Mammary epithelial cell (primary cell): ENCODE measurements at places on chromosomes 5 and 9.

- no peak for DNase-seq
Measured at GRCh38 chr5:4537489-4537888, 602.6 kb upstream of the ADAMTS16 start.

GRCh38 chr5:64214132-64214531, 48.5 kb downstream of the RNF180 start:
- no peak for DNase-seq

DNA sequence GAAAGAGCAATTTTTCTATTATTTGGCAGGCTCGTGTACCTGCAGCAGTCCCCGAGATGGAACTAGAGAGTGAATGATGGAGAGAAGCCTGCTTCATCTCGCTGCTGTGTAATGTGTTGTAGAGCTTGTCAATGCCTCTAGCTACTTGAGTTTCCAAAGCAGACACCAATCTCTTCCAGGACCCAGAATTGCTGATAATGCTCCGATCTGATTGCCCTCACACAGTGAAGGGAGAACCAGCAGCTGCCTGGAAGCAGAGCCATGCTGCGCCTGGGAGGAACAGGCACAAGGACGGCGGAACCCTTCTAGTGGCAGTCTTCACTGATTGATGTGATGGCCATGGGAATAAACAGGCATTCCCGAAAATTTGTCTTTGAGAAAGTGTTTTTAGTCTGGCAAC, 288.0 kb downstream of the ICE1 start:
- DNase-seq = no peak

- DNase-seq = no peak
Measured at GRCh38 chr5:23730023-23730422, 222.6 kb downstream of the PRDM9 start.

- DNase-seq = peak; percentile 83
Measured at GRCh38 chr9:98192503-98193335, at the start of gene CORO2A. Gene CORO2A, minus strand, starts transcription at chr9:98192637. Its CDS starts 34,977 bp downstream, at chr9:98157660.

- DNase-seq = no peak
Measured at GRCh38 chr9:23431459-23431858, 394.6 kb downstream of the ELAVL2 start.

DNA sequence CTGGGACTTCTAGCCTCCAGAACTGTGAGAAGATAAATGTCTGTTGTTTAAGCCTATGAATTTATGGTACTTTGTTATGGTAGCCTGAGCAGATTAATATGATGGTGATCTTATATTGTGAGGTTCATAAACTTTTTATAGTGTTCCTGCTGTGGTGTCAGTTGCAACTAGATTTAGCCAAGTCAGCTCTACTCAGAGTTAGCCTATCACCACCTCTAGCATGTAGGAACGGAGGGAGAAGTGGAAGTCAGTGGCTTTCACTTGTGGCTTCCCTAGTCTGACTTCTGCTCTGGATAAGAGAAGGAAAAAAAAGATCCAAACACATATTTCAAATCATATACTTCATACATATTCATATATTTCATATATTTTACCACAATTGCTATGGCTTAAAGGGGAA, 6.6 kb downstream of the POC5 start:
- no peak for DNase-seq

DNA sequence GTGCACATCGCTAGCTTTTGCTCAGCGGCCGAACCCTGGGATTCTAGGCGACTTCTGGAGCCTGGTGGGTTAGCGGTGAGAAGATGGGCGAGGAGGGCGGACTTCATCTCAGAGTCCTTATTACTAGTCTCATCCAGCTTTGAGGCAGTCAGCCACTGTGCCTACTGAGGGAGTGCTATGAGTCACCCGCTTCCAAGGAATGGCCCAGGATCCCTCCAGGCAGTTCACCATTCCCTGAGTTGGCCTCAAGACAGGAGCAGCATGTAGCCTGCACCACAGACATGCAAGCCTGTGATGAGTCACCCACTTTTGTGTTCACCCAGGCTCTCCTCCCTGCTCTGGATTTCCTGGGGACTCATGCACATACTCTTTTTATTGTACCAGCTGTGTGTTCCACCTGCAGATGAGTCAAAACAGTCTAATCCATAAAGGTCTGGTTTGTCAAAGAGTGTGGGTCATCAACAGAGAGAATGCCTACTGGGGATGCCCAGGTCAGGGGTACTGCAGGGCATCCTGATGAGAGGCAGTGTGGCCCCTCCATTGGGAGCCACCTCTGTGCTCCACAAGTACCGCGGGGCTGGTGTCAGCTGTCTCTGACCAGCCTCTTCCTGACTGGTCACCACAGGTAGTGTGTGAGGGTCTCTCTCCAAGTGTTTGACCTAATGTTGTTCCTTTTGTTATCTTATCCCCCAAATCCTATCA, 20.2 kb downstream of the SLC22A5 start:
- DNase-seq = peak; percentile 100

GRCh38 chr5:103582364-103582763, 19.8 kb upstream of the NUDT12 start:
- peak; percentile 32 for DNase-seq

GRCh38 chr5:14063691-14064090, 79.5 kb upstream of the TRIO start:
- no peak for DNase-seq

DNA sequence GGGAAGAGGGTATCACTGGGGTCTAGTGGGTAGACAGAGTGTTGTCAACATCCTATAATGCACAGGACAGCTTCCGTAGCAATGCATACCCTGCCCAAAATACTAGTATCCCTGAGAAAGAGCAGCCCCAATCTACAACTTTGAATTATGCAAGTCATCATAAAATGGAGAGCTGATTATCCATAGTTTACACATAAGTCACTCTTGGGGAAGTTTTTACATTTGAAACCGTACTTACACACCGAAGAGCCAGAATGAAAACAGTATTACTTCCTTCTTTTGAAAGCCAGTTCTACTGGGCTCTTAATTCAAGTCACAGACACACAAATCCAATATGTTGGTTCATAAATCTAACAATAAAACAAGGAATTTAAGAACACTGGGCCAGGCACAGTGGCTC, 21.6 kb downstream of the RNF145 start:
- no peak for DNase-seq

DNA sequence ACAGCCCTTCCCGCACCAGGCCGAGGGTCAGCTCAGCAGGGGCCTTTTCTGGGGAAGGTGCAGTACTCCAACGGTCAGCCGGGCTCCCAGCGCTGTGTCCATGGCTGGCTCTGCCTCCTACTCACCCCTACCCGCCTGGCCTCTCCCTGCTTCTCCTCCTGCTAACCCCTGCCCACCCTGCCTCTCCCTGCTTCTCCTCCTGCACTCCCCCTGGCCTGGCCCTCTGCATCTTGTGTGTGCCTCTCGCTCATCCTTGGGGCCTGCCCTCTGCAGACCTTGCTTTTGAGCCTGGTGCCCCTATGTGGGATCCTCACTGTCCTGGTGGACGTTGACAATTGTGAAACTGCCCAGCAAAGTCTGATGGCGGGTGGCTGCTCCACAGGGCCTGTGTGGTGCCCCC, 274.6 kb upstream of the IRX2 start:
- no peak for DNase-seq

- peak; percentile 80 for DNase-seq
Measured at GRCh38 chr9:108885643-108886348, 23.7 kb downstream of the ACTL7A start.

DNA sequence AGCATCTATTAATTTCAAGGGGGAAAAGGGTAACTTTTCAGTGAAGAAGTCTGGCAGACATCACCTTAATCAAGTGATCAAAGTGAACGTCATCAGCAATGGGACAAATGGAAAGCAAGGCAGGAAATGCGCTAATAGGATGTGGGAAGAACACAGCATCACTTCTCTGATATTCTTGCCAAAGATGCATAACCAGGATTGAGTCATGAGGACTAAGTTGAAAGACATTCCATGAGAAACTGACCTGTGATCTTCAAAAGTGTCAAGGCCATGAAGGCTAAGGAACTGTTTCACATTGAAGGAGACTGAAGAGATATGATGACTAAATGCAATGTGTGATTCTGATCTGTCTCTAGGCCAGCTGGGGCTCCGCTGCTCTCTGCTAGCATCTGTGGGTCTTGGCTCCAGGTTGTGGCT, 92.9 kb downstream of the NDFIP1 start:
- DNase-seq = peak; percentile 93

- no peak for DNase-seq
Measured at GRCh38 chr5:146751781-146752401, 126.7 kb downstream of the PPP2R2B start.

DNA sequence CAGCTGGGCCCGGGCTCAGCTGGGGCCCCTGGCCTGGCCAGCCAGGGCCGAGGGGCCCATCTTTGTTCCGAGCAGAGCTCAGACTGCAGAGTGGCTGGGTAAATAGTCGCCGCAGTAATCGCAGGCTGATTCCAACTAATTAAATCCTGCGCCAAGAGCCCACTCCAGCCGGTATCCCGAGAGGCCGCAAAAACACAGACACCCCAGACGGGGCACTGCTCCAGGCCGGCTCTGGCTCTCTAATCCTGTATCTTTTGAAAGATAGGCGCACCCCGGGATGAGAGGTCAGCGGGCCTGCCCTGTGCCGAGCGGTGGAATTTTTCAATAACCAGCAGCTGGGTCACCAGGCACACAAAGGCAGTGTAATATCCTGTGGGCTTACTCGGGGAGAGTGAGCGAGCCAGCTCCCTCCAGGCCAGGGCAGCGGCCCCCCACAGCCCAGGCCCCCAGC, 57.7 kb downstream of the LMX1B start:
- no peak for DNase-seq

GRCh38 chr9:98334796-98335195, 79.3 kb upstream of the TBC1D2 start:
- DNase-seq = peak; percentile 24
